ENCODE measurements at places on chromosomes 5 and 9.
A peak's percentile ranks its signal among the peaks of the same experiment; 100 is the strongest.

DNA sequence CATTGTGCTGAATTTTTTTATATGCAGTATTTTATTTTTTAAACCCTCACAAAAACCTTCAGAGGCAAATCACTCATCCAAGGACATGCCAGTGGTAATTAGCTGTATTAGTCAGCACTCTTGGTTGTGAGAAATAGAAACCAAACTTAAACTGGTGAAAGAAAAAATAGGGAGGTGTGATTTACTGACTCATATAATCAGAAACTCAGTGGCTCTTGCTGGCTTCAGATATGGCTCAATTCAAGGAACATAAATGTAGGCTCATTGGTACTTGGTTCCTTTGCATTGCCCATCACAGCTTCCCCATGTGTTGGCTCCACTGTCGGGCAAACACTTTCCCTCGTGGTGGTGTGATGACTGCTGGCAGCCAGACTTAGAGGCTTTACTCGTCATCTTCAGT lies 497.2 kb downstream of the MAT2B start:
- peak; percentile 39 for DNase-seq

DNA sequence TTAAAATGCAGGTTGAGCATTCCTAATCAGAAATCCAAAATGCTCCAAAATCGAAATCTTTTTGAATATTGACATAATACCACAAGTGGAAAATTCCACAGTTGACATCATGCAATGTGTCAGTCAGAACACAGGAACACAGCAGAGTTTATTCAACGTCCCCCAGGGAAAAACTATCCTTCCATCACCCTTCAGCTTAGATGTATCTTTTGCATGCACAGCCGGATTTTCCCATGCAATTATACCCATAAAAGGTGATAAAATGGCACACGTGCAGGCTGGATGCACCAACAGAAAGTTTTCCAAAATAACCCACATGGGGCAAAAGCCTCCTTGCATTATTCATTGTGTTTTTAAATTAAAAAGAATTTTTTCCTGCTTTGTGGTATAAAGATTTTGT lies 71.2 kb downstream of the RAB24 start:
- no peak for DNase-seq

DNA sequence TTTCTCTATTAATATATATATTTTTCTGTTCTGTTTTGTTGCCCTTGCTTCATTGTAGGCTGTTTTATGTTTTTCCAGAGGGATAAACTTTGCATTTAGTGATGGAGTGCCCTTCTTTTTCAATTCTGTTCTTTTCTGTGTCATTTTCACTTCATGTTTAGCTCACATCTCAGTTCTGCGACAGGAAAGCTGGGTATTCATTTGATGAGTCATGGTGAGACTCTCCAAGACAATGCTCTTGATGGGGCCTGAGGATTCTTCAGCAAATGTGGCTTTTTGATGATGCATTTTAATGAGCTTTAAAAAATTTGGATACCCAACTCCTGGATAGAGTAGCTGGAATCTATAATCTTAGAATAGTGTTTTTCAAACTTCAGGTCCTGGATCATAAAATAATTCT lies 56.5 kb upstream of the SPATA31D4 start:
- DNase-seq: no peak

DNA sequence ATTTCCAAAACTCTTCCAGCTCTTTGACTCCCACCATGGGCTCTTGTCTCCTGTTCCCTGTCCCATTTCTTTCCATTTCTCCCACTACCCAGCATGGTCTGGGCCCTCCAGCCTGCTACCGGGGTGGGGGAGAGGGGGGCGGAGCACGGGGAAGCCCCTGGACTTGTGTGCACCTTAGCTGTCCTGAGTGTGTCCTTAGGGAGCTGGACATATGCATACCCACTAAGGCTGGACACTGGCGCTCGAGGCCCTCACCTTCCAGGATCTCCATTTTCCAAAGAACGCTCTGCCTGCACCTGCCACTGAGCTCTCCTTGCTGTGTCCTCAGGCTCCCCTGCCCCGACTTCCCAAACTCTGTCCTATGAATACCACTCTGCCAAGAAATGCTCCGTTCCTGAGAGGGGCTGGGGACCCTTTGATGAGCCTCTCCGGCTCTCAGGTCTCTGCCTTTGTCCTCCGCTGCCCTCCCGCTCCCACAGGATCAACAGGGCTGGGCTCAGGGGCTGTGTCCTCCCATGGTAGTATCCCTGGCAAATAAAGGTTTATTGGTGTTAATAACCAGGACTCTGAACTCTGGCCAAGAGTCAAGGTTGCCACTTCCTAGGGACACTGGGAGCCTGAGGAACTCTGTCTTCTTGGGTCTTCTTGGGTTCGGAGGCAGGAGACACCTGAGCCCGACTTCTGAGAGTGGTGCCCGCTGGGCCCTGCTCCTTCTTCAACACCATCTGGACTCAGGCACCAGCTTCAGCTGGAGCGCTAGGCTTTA lies 831 bp upstream of the SHROOM1 start:
- no peak for DNase-seq

GRCh38 chr9:91378695-91379127 lies 17.0 kb upstream of the AUH start:
- DNase-seq: no peak

- DNase-seq: peak; percentile 51
Measured at GRCh38 chr9:135087489-135087792, at the start of gene OLFM1. TSS of gene OLFM1 (plus strand) at chr9:135087668. CDS start at chr9:135087990, 322 bp downstream.

DNA sequence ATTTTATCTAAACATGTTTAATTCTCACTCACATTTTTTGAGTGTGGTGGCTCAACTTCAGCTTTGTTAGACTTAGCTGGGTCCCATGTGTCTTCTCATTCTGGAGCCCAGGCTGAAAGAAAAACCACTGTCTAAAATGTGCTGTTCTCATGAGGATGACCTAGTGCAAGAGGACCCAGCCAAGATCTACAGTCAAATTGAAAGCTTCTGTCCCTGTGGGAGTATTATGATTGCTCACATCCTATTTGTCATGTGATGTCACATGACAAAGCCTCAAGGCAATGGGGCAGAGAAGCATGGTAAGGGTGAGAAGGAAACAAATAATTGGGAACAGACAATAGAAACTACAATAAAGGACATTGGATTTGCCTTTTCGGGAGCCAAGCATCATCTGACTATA lies 113.4 kb upstream of the ASTN2 start:
- DNase-seq: no peak

- no peak for DNase-seq
Measured at GRCh38 chr5:133538718-133539117, 73.6 kb downstream of the FSTL4 start.

GRCh38 chr5:172339264-172340180 lies 56.0 kb upstream of the UBTD2 start:
- DNase-seq: no peak

DNA sequence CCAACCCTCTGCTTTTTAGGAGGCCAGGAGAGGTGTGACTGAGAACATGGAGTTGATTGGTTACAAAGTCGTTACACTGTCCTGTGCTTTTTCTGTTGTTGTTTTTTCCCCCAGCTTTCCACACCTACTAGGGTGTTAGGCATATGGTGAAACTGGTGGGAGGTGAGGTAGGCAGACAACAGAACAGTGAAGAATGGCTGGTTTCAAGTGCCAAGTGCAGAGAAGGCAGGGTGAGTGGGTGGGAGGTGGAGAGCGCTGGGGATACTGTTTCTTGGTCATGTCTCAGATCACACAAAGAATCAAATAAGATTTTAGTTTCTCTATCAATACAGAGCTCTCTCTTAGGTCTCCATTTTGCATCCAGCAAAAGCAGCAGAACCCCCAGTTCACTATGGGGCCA lies 2.2 kb upstream of the SPTAN1 start:
- peak; percentile 33 for DNase-seq

DNA sequence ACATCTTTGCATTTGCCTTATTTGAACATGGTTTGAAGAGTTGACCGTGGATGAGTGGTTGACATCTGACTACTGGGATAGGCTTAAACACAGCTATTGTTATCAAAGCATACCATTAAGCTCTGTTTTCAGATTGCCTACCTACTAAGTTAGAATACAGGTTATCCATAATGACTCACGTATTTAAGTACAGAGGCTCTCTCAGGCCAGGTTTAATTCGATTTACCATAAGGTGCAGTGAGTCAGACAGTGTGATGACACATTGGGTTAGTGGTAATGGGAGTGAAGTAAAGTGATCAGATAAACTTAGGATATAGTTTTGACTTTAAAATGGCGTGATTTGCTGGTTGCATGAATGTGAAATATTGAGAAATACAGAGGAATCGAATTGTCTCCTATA lies 732.0 kb upstream of the CTNND2 start:
- no peak for DNase-seq

GRCh38 chr9:117936185-117937130 lies 232.3 kb downstream of the TLR4 start:
- DNase-seq: no peak

- no peak for DNase-seq
Measured at GRCh38 chr9:80732506-80732905, 956.8 kb downstream of the TLE1 start.

DNA sequence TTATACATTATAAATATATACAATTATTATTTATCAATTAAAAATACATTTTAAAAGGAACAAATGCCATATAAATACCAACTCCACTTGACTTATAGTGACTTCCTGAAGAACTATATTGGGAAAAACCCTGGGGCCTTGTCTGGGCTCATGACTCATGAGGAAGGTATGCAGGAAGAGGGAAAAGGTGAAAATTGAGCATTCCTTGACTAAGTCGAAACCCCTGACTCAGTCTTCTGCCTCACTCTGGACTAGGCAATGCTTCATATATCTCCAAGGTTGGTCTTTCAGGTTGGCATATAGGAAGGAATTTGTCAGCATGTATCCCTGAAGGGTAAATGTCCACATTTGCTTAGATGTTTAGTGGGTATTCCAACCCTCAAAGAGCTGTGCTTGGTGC lies 78.5 kb downstream of the SH3TC2 start:
- DNase-seq: no peak

GRCh38 chr9:76567086-76567485 lies 108.1 kb downstream of the GCNT1 start:
- DNase-seq: no peak

DNA sequence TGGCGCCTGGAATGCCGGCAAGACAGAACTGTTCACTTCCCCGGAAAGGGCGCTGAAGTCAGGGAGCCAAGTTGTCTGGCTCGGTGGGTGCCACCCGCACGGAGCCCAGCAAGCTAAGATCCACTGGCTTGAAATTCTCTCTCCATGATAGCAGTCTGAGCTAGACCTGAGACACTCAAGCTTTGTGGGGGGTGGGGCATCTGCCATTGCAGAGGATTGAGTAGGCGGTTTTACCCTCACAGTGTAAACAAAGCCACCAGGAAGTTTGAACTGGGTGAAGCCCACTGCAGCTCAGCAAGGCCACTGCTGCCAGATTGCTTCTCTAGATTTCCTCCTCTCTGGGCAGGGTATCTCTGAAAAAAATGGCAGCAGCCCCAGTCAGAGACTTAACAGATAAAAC lies 277.4 kb downstream of the SLCO4C1 start:
- no peak for DNase-seq

Measured in activated CD4-positive, alpha-beta T cell treated with anti-CD3 and anti-CD28 coated beads, Interleukin-2, Interleukin-4, amounts not matched to agents 100 ng/mL and 50 ng/mL, durations not matched to agents 16 hours and 8 hours (primary cell).